ENCODE measurements at places on chromosomes 7 and 10.

- no peak overlapping the region for H3K27ac ChIP-seq
- no peaks in the 10 kb centered on the region for H3K4me1 ChIP-seq
- DNase-seq: no peak
- H3K36me3 ChIP-seq: peaks cover 42% of the 10 kb centered on the region
Observed at GRCh38 chr10:16742165-16742960, 74.9 kb downstream of the RSU1 start.

DNA sequence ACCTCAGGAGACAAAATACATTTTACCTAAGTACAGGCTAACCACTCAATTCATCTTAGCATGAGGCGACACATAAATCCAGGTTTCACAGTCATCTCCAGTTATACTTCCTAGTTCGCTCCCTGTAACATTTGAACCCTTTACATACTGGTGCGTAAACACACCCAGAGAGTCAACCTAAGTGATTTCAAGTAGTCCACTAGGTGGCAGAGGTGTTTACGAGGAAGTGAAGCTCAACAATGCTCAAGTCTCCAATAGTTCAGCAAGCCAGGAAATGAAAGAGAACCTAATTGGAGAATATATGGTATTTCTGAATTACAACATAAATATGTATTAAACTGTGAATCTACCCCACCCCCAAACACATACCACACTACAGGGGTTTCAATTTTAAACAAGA lies 76.3 kb upstream of the ABCB5 start:
- no peaks in the 10 kb centered on the region for H3K27me3 ChIP-seq
- no peaks in the 10 kb centered on the region for H3K36me3 ChIP-seq
- H3K4me1 ChIP-seq: no peaks in the 10 kb centered on the region
- no peak for DNase-seq
- no peak overlapping the region for H3K4me3 ChIP-seq

GRCh38 chr7:127845522-127846214 lies 185.6 kb downstream of the LRRC4 start:
- peaks cover 70% of the 10 kb centered on the region for H3K36me3 ChIP-seq
- no peak overlapping the region for H3K4me3 ChIP-seq
- H3K4me1 ChIP-seq: peaks cover 20% of the 10 kb centered on the region
- DNase-seq: no peak
- H3K27me3 ChIP-seq: no peaks in the 10 kb centered on the region

- no peaks in the 10 kb centered on the region for H3K36me3 ChIP-seq
- no peaks in the 10 kb centered on the region for H3K27me3 ChIP-seq
- no peak for DNase-seq
- no peak overlapping the region for H3K4me3 ChIP-seq
Observed at GRCh38 chr7:29642494-29643155, 79.0 kb downstream of the PRR15 start.

DNA sequence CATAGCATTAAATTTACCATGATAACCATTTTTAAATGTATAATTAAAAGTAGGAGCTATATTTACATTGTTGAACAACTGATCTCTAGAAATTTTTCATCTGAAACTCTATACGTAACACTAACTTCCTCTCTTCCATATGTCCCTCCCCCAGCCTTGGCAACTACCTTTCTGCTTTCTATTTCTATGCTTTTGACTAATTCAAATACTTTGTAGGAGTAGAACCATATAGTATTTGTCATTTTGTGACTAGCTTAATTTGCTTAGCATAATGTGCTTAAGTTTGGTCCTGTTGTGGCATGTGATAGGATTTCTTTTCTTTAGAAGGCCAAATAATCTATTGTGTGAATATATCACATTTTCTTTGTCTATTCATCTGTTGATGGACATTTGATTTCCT lies 225.3 kb upstream of the POT1 start:
- no peak for DNase-seq
- no peaks in the 10 kb centered on the region for H3K36me3 ChIP-seq
- no peak overlapping the region for H3K27ac ChIP-seq
- no peak overlapping the region for H3K4me3 ChIP-seq
- H3K27me3 ChIP-seq: no peaks in the 10 kb centered on the region

Data from activated T-helper 2 cell treated with anti-CD3 and anti-CD28 coated beads, Interferon-gamma antibody, Interleukin-2, Interleukin-4, amounts not matched to agents 10 μg/mL and 5 μg/mL and 100 μg/mL, durations not matched to agents 14 hours and 24 hours and 36 hours (primary cell).